ENCODE measurements at places on chromosomes 12 and 14. TPM values are rescaled to one million over a fixed set of nuclear protein-coding genes. Genes with fewer than 3 reads are reported as not detected.

Gene FOXM1
- total RNA-seq = 17.4 TPM

Gene TEX52
- not detected for total RNA-seq

Gene SERPINA10
- not detected for total RNA-seq

Gene ARF3
- 144 TPM for total RNA-seq

Gene ARL1
- total RNA-seq = 112 TPM

Gene TAMALIN
- total RNA-seq = 25.5 TPM

Gene TESPA1
- not detected for total RNA-seq

Gene AICDA
- not detected for total RNA-seq

Gene INF2
- 124 TPM for total RNA-seq

DNA sequence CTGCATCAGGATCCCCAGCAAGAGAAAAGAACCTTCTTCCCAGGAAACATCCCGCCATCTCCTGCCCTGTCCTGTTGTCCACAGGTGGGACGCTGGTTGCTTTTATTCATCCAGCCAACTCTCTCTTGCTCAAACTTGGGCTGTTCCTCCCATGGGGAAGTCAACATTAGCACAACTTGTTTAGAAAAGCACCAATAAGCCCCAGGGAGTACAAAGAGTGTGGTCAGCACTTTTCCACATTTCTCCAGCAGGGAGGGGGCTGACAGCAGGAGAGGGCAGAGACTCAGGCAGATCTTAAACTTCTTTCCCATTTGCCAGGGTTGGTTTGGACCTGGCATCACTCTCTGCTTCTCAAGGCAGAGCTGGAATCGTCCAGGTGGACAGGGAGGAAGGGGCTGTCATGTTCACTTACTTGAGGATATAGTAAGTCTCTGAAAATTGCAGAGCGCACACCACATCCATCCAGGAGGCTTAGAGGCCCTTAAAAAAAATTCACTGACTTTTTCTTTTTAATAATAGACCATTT, 74.9 kb downstream of the RBM19 start:
- no peak for DNase-seq

DNA sequence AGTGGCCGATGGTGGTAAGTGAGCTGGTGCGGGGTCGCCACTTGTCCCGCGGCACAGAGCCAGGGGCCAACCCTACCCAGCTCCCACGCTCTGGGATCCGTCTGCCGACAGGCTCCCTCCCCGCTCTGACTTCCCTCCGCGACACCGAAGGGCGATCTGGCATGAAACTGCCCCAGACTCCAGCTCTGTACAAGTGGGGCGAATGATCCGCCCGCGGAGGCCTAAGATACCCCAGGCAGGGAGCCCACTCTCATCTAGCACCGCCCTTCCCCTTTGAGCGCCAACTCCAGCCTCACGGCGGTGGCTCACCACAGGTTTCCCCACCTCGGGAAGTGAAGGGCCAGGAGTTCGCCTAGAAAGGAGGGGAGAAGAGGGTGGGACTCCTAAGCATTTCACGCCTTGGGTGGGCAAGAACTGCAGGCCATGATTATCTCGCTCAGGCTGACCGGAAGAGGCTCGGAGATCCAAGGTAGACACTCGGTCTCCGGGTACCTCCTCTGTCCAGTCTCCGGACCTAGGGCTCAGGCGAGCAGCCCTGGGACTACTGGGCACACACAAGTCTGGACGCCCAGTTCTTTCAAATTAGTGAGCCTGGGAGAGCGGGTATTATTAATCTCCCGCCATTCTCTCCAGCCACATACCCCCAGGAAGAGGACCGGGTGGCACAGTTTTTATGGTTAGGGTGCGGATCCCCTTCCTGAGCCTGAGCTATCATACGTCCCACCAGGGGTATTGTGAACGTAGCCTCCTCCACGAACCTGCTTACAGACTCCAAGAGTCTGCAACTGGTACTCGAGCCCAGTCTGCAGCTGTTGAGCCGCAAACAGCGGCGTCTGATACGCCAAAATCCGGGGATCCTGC, 849 bp downstream of the WNT1 start:
- DNase-seq = no peak

DNA sequence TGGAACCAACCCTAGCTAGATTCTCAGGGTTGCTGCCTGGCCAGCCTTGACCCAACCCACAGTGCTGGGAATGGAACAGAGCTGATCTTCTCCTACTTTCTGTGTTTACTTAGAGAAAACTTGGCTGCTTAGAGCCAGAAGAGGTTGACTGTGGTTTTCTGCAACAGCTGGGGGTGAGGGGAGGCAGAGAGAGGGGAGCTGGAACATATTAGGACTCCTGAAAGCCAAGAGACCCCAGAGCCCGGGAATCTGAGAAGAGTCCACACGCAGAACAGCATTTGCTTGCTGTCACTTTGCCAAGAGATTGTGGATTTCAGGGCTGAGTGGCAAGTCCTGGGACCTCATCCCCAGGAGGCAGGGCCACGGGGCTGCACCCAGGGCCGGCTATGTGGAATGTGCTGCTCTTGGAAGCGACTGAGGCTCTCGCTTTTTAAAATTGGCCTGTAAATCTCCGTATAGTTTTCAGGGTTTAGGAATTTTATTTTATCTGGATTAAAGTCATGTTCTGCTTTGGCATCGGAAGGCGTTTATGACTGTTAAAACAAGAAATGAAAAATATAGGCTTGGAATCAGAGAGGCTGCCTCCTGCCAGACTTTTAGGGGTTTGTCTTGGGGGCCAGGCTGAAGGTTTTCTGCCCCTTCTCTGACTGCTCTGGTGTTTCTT, 22.3 kb upstream of the MED13L start:
- no peak for DNase-seq

DNA sequence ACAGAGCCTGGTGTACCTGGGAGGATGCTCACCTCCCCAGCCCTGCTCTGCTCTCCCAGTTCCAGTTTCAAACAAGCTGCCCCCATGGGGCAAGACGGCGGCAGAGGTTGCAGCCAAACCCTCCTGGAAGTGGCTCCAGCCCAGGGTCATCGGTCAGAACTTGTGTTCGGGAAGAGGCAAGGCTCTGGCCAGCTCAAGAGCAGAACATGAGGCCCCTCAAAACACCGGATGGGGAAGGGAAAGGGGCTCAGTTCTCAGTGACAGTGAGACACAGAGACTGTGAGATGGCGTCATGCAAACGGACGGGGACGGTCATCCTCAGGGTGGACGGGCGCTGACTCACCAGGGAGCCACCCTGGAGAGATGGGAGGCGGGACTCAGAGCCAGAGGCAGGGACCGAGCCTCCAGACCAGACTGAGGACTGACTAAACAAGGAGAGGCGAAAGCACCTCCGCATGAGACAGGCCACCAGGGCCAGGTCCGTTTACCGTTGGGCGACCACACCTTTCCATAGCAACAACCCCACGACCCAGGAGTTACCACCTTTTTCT, 63.9 kb upstream of the GALNT9 start:
- no peak for DNase-seq

DNA sequence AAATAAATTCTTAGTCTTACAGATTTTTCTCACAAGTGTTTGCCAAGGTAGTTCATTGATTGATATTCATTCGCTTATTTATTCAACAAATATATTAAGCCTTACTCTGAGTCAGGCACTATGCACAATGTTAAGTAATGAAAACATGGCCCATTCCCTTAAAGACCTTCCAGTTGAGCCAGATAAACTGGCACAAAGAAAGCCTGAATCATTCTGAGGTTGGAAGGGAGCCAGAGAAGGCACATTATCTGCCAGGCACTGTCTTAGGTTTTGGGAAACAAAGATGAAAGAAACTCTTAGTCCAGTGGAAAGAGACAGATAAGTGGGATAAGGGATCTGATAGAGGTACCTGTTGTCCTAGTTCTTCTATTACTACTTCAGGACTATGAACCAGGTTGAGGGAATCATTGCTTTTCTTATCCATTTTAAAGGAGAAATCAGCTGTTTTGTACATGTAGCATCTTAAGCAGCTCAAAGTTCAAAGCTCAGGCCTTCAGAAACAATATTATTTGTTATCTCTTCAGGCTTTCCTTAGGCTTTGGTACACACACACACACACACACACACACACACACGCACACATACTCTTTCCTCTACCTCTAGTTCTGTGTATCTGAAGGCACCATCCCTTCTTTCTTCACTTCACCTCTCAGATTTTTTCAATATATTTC, 27.0 kb downstream of the PDE6H start:
- no peak for DNase-seq

GRCh38 chr12:58833853-58834252, 86.5 kb downstream of the LRIG3 start:
- DNase-seq = no peak

- DNase-seq = no peak
Observed at GRCh38 chr12:89369166-89369565, 16.9 kb upstream of the DUSP6 start.

GRCh38 chr12:40225984-40226602, 1.3 kb downstream of the LRRK2 start:
- DNase-seq = no peak

DNA sequence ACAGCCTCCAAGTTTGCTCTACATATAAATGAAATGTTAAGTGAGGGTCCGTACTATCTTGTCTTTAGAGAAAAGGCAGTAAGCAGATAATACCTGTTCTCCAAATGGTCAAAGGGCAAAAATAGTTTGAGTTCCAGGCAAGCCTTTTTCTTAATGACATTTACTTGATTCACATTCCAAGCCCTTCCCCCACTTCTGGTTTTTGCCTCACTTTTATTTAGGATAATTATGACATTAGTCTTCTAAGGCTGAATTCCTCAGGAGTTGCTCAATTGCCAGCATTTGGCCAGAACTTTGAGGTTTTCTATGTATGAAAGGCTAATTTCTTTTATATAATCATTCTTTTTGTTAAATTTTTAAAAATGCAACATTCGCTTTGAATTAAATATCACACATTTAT, 62.5 kb upstream of the DUSP6 start:
- no peak for DNase-seq

GRCh38 chr14:30621354-30621939, 672 bp upstream of the SCFD1 start:
- DNase-seq = no peak

GRCh38 chr12:19641235-19642080, 202.2 kb downstream of the AEBP2 start:
- DNase-seq = no peak

- no peak for DNase-seq
Observed at GRCh38 chr12:2640709-2641108, 154.1 kb upstream of the FKBP4 start.

GRCh38 chr12:97464385-97465321, 2.0 kb downstream of the RMST start:
- no peak for DNase-seq

- DNase-seq = no peak
Observed at GRCh38 chr12:2451025-2451424, 343.7 kb upstream of the FKBP4 start.

DNA sequence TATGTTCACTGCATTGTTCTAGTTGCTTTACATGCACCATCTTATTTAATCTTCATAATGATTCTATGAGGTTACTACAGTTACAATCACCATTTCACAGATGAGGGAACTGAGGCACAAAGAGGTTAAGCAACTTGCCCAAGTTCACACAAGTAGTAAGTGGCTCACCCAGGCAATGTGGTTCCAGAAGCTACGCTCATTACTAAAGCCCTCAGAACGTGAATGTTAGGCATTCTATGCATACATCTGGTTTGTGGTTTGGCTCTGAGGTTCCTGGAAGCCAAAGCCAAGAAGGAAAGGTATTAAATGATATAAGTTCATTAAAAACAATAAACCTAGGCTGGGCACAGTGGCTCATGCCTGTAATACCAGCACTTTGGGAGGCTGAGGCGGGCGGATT, 14.4 kb upstream of the VRTN start:
- DNase-seq = no peak

DNA sequence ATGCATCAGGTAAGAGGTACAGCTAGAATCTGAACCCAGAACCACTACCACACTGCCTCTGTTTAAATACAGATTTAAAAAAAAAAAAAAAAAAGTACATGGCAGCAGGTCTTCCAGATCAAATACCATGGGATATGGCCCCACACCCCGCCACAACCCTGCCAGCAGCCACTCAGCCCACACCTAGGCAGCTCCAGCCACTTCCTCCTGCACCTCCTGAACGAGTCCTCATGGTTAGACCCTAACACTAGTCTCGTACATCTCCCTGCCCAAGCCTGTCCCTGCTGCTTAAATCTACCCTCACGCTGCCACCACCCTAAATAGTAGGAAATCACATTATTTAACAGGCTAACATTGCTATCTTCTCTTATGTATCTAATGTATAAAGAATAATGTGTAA, 12.6 kb downstream of the SETD3 start:
- no peak for DNase-seq

GRCh38 chr14:77024171-77024691, 4.3 kb downstream of the IRF2BPL start:
- no peak for DNase-seq

DNA sequence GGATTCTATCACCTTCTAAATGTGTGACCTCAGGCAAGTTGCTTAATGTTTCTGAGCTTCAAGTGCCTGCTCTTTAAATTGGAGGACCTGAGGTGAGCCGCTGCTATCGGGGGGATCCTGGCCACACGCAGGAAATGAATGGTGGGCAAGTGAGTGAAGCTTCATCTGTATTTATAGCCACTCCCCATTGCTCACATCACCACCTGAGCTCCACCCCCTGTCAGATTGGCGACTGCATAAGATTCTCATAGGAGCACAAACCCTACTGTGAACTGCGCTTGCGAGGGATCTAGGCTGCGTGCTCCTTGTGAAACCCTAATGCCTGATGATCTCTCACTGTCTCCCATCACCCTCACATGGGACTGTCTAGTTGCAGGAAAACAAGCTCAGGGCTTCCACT, 158.6 kb upstream of the CCND2 start:
- DNase-seq = no peak

DNA sequence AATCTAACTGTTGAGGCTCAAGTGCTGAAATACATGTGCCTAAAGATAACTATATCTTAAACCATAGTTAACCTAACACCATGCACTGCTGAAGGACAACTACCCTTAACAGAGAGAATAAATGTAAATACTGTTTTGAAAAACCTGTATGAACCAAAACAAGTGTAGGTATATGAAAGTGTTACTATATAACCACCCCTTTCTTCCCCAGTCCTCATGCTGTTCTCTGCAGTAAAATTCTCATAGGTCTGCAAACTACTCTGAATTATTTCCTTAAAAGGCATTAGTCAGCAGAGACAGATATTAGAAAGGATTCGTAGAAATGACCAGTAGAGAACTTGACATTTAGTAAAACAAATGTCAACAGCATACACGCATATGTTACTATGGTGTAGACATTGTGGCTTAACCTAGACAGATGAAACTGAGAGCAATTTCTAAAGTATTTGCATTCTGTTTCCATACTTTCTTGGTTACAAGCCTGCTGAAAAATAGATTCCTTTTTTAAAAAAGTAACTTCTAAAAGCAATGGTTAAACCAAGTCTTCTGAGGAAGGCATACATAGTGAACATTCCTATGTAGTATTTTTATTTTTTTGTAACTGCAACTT, 13.9 kb downstream of the CSRP2 start:
- DNase-seq = no peak

- peak; percentile 60 for DNase-seq
Observed at GRCh38 chr12:5510251-5510805, 78.4 kb downstream of the NTF3 start.
